ENCODE measurements at places on chromosomes 13 and 19.

DNA sequence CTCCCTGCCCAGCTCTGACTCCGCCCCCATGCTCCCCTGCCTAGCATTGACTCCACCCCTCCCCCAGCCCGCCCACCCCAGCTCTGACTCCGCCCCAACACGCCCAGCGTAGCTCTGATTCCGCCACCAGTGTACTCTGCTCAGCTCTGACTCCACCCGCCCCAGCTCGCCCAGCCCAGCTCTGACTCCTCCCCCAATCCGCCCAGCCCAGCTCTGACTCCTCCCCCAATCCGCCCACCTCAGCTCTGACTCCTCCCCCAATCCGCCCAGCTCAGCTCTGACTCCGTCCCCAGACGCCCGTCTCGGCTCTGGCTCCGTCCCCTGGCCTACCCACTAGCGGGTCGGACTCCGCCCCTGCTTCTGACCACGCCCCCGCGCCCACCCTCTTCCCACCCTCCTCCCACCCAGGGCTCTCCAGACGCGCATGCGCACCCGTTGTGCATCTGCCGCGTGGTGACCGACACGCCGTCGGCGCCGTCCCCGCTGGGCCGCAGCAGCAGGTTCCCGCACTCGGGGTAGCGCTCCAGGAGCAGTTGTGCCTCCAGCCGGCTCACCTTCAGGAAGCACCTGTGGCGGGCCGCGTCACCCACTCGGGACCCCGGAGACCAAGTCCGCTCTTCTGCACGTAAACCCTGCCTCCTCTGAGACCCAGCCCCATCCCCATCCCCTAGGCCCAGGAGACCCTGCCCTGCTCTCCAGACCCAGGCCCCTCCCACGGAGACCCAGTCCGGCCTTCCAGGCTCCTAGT lies 10.2 kb downstream of the STAP2 start:
- DNase-seq = peak; percentile 87

- DNase-seq = no peak
Observed at GRCh38 chr19:46925548-46925950, 64.8 kb downstream of the ARHGAP35 start.

GRCh38 chr19:1363599-1363998 lies 20.1 kb upstream of the NDUFS7 start:
- DNase-seq = peak; percentile 16

DNA sequence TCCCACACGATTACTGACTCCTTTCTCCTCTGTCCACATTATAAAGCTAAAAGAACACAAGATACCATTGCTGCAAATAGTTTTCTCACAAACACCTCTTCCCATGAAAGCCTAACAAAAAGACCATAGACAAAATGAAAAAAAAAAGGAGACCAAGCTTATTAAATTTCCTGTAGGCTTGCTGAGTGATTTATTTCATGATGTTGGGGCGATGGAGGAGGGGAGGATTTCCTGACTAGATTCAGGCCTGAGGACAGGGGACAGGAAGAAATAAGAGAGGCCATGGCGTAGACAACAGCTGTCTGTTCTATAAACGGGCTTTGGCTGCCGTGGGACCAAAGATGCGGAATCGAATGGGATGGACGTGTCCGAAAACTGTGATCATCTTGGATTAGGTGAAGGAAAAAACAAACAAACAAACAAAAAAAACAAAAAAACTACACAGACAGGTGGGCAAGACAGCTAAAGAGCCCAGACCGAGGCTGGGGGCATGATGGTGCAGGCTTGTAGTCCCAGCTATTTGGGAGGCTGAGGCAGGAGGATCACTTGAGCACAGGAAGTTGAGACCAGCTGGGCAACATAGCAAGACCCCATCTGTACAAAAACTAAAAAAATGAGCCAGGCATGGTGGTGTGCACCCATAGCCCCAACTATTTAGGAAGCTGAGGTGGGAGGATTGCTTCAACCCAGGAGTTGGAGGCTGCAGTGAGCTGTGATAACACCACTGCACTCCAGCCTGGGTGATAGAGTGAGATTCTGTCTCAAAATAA lies 5.3 kb downstream of the TMPRSS9 start:
- no peak for DNase-seq

Data from T-helper 1 cell (primary cell).